Endodermal cell (in vitro differentiated cells): ENCODE measurements at places on chromosomes 4 and X. TPM values are rescaled to one million over a fixed set of nuclear protein-coding genes. Genes with fewer than 3 reads are reported as not detected.

DNA sequence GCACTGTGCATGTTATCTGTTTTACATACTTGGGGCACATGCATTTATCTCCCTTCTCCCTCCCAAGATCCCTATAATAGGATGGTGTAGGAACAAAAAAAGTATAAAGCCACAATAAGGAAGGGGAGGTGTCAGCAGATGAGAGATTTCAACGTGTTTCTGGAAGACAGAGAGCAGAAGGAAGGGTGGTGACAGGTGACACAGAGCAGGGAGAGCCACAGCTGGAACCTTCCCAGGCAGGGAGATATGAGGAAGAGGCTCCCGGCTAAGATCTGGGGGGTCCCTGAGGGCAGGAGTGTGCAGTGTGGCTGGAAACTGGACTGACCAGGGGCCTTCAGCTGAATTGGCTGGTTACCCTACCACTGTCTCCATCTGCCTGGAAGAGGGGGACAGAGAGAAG, 107.4 kb downstream of the BCOR start:
- no peak for DNase-seq
- H3K36me3 ChIP-seq: no peaks in the 10 kb centered on the region
- no peak overlapping the region for H3K4me3 ChIP-seq
- no peak overlapping the region for H3K27ac ChIP-seq
- H3K4me1 ChIP-seq: no peaks in the 10 kb centered on the region

- no peaks in the 10 kb centered on the region for H3K4me1 ChIP-seq
- no peak for DNase-seq
- H3K27me3 ChIP-seq: no peaks in the 10 kb centered on the region
- no peak overlapping the region for H3K4me3 ChIP-seq
- H3K27ac ChIP-seq: no peak overlapping the region
Measured at GRCh38 chr4:109998867-109999584, 86.3 kb downstream of the EGF start.

DNA sequence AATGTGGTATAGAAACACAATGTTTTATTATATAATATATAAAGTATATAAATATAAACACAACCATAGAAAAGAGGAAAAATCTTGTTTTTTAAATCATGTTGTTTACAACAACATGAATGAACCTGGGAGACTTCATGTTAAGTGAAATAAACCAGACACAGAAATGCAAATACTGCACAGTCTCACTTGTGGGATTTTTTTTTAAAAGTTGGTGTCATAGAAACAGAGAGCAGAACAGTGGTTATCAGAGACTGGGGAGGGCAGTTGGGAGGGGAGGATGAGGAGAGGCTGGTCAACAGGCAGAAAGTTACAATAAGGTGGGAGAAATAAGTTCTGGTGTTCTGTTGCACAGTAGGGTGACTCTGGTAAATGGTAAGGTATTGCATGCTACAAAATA, 57.1 kb downstream of the FREM3 start:
- H3K27me3 ChIP-seq: peaks cover 4% of the 10 kb centered on the region
- no peak overlapping the region for H3K27ac ChIP-seq
- no peak for DNase-seq
- no peaks in the 10 kb centered on the region for H3K36me3 ChIP-seq
- no peak overlapping the region for H3K4me3 ChIP-seq

The PDCL2 gene
- not detected in 2 replicates for total RNA-seq

- H3K36me3 ChIP-seq: no peaks in the 10 kb centered on the region
- no peak for DNase-seq
- H3K27ac ChIP-seq: no peak overlapping the region
- H3K4me3 ChIP-seq: no peak overlapping the region
Measured at GRCh38 chrX:14073556-14073955, 43.9 kb upstream of the GEMIN8 start.
